ENCODE measurements at places on chromosomes 5 and 9.

DNA sequence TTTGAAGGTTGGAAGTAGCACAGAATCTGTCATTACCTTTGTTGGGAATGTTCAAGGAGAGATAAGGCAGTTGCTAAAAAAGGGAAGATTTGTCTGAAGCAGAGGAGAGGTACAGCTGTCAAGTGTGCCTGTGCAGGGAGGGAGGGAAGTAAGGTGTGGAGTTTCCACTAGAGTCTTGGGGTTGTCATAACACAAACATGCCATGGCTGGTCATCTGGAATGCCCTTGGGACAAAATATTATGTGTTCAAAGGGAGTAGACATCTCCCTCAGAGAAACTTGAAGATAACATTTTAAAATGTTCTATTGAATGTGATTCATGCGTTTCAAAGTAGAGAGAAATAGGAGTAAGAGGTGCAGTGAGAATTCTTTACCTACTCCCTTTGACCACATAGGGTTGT lies 95.0 kb downstream of the MUSK start:
- no peak for DNase-seq

DNA sequence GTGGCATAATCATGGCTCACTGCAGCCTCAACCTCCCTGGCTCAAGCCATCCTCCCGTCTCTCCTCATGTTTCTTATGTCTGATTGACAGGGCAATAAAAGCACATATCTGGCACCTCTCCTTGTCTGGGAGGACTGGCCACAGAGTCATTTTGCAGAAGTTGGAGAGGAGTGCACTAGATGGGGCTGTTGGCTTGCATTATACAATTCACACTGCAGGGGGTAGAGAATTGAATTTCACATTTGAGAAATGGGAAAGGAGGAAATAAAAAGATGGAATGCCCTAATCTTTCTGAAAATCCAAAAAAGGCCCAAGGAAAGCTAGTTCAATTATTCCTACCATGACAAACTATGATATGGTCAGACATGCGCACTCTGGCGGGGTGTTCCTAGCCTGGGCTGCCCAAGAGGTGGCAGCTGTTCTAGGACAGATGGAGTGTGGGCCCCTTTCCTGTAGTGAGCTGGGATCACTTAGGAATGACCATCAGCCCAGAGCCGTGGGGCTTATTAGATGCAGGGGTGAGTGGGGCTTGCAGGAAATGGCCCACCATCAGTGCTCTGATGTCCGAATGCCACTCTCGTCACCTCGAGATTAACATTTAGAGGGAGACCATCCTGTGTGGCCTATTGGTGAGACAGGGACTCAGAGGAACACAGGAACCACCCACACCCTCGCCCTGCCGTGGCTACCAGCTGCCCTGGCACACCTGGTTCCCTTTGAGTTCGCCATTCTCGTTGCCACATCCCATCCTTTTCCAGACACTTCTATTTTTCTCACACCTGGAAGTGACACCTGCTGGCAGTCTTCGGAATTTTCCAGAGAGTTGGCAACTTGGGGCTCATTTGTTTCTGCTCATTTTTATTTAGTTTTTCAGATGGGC lies 21.8 kb upstream of the ANKRD18A start:
- DNase-seq: peak; percentile 21

- DNase-seq: no peak
These were observed 918 bp upstream of the SLC9A3 start for GRCh38 chr5:524973-525761.

DNA sequence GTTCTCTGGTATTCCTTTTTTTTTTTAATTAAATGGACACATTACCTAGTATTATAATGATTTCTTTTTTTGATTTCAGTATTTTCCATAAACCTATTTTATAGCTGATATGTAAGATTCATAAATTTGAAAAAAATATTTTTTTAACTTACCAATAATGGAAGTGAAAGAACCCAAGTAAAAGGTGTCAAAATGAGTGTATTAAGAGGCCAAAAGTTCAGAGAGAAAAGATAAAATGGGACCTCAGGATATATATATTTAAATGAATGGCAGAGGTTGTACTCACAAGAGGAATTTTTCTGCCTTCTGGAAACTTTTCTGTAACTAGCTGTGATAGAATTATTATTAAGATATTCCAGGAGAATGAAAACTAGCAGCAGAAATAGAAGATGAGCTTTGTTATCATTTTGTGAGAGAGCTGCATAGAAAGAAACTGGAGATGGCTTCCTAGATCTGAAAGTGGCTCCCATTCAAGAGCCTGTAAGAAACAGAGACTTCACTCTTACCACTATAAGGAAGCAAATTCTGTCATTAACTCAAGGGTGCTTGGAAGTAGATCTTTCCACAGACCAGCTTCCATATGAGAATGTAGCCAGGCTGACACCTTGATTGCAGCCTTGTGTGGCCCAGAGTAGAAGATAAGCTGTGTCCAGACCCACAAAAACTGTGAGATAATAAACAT lies 91.7 kb downstream of the MRPS30 start:
- no peak for DNase-seq

GRCh38 chr5:111063709-111064322 lies 7.7 kb upstream of the TSLP start:
- DNase-seq: no peak

DNA sequence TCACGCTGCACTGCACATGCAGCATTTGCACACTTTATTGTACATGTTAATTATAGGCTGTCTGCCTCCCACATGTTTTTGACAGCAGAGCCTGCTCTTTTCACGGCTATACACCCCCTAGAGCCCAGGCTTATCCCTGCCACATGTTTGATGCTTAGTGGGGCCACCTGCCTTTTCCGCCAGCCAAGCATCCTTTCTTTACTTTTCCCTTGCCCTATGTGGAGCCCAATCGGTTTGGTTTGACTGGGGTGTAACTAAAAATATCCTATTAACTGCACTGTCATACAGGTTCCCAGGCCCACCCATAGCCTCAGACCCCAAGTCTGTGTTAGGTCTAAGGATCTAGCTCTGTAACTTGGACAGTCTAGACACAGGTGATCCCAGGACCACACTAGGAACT lies 18.9 kb upstream of the S1PR3 start:
- no peak for DNase-seq

DNA sequence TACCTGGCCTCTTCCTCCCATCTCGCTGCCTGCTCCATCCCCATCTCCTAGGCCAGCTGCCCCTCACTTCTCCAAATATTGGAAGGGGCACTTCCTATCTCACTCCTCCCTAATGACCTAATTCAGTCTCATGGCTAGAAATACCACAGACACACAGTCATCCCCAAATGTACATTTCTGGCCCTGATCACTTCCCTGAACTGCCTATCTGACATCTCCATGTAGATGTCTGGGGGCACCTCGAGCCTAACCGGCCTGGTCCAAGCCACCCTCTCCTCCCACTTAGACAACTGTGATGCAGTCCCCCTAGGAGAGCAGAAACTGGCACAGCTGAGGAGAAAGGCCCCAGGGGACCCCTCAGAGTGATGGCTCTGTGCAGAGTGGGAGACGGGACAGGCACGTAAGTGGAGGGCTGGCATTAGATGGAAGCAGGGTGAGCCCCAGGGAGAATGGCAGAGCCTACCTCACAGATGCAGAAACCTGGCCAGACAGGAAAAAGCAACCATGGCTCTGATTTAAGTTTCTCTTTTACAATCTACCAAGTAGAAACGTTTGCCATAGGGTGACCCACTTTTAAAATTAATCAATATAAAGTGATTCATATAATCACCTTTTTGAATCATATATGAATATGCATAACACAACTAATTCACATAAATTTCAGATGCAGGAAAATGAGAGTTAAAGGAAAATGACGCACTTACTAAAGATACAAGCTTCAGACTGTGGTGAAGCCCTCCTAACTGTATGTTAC lies 22.1 kb downstream of the CAMSAP1 start:
- DNase-seq: peak; percentile 27

- DNase-seq: no peak
These were observed 104.0 kb upstream of the ATP10B start for GRCh38 chr5:160956051-160956450.

DNA sequence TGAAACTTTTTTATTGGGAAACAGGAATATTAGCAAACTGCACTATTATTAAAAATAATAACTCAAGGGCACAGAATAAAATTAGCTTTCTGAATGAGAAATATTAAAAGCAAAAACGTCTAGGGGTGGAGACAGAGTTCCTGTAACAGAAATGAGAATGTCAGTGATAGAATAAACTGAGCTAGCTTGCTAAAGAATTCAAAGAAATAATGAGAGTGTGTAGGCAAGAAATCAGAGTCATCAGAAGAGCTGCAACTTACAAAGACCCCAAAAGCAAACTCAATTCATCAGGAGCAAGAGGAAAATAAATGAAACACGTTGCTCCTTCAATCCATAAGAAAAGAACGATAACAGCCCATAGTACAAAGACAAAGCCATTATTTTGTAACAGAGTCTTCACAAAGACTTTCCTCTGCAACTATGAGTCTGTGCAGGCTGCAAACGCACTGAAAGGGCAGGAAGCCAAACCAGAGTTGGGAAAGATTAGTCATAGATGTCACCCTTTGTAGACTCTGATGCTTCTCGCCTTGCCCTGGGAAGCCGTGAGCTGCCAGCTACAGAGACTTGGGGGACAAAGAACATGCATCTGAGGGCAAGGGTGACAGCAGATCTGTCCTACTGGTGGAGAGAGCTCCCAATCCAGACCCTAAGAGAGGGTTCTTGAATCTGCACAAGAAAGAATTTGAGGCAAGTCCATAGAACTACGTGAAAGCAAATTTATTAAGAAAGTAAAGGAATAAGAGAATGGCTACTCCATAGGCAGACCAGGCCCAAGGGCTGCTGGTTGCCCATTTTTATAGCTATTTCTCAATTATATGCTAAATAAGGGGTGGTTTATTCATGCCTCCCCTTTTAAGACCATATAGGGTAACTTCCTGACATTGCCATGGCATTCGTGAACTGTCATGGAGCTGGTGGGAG lies 40.8 kb downstream of the SHC3 start:
- peak; percentile 22 for DNase-seq

DNA sequence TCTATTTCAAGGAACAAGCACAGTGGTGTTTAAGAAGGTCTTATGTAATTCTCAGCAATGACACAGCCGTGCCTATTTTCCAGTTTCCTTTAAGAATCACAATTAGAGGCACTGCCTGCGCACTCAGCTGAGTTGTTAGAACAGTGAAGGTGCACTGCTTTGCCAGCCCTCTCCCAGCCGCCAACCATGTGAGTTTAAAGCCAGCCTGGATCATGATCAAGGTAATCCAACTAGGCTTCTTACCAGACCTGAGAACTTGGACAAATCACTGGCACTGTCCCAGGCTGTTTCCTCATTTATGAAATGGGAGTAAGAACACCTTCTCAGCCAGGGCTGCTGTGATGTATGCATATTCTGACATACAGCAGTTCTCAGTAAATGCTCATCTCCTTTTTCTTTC lies 99.6 kb downstream of the ASTN2 start:
- DNase-seq: no peak

DNA sequence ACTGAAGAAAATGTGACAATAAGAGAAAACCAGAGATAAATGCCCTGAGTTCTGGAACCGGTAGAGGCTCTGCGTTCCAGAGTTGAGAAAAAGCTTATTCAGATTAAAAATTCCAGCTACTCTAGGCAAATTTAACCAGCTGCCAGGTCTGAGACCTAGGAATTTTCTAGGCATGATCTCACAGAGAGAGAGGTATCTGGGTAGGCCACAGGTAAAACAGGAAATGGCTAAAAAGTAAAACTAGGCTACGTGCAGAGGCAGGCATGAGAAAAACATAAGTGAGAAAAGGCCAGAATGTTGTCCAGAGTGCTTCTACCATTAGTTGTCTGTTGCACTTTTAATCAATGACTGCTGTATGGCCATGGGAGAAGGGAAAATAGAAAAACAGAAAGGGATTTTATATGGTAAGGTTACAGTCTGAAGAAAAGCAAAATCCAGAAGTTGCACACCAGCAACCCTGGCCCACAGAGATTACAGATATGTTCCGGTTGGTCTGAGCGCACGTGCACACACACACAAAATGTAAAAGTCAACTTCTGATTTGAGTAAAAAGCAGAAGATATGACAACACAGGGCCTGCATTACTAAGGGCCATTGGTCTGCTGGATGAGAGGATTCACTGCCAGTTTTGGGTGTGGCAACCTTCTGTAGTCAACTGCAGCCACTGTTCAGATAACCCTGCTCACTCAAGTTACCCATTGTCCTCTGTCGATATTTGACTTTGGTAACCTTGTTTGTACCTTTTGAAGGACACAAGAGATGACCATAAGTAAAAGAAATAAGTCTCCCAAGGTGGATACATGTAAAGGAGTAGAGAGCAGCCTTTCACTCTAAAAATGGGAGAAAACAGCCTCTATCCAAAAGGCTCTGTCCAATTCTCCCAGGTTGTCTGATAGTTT lies 266.0 kb downstream of the DTWD2 start:
- no peak for DNase-seq

DNA sequence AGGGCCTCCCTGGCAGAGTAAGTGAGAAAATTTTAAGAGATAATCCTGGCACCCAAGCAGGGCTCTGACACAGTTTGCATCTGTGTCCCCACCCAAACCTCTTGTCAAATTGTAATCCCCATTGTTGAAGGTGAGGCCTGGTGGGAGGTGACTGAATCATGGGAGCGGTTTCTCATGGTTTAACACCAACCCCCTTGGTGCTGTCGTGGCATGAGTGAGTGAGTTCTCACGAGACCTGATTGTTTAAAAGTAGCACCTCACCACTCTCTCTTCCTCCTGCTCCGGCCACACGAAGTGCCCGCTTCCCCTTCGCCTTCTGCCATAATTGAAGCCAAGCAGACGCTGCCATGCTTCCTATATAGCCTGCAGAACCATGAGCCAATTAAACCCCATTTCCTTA lies 80.1 kb downstream of the FBXW11 start:
- no peak for DNase-seq

DNA sequence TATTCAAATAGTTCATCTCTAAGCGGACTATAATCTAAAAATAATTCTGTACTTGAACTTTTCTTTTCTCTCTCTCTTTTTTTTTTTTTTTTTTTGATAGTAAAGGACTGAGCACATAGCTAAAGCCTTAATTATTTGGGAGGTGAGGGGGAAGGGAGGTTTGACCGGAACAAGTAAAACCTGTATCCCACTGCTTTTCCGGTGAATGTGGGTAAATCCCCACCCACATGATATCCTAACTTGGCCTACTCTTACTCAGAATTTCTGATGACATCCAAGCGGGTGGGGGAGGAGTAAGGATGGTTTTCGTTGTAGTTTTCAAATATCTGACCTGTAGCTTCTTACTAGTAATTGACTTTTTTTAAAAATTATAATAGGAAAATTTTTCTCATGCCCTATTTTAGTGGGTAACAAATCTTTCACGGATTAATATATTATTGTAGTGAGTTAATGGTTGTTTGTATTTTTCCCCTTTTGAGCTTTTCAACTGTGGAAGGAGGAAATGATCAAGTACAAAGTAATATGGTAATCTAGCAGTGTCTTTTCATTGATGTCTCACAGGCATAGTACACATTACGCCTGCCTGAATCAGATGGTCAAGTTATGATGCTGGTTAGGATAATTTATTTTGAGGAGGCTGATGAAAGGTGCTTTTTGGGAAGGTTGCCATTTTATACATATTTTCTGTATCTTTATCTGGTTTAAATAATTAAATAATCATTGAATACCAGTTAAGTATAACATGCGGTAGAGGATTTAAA lies 2.2 kb upstream of the ELL2 start:
- DNase-seq: no peak

- no peak for DNase-seq
These were observed 88.6 kb downstream of the GNAQ start for GRCh38 chr9:77943057-77943456.

GRCh38 chr5:164204338-164204946 lies 699.0 kb downstream of the MAT2B start:
- peak; percentile 69 for DNase-seq

GRCh38 chr5:136235321-136235720 lies 42.4 kb upstream of the SMIM32 start:
- peak; percentile 44 for DNase-seq

All from MG63 (cell line).